ENCODE measurements at places on chromosomes 11 and 22. TPM values are rescaled to one million over a fixed set of nuclear protein-coding genes. Genes with fewer than 3 reads are reported as not detected.

TSGA10IP gene
- total RNA-seq = not detected

SRSF8 gene
- 12.1 TPM for total RNA-seq

OR2D2 gene
- total RNA-seq = not detected

IGLL5 gene
- not detected for total RNA-seq

SLC29A2 gene
- not detected for total RNA-seq

NAALADL1 gene
- total RNA-seq = 24.6 TPM

LUZP2 gene
- not detected for total RNA-seq

Data from cardiac atrium fibroblast (primary cell).